ENCODE measurements at places on chromosomes 2 and 18. TPM values are rescaled to one million over a fixed set of nuclear protein-coding genes. Genes with fewer than 3 reads are reported as not detected.

- H3K36me3 ChIP-seq: no peaks in the 10 kb centered on the region
- H3K27ac ChIP-seq: no peak overlapping the region
- H3K27me3 ChIP-seq: no peaks in the 10 kb centered on the region
- no peaks in the 10 kb centered on the region for H3K4me1 ChIP-seq
- DNase-seq: no peak
Observed at GRCh38 chr2:21427606-21428005, 303.8 kb downstream of the TDRD15 start.

DNA sequence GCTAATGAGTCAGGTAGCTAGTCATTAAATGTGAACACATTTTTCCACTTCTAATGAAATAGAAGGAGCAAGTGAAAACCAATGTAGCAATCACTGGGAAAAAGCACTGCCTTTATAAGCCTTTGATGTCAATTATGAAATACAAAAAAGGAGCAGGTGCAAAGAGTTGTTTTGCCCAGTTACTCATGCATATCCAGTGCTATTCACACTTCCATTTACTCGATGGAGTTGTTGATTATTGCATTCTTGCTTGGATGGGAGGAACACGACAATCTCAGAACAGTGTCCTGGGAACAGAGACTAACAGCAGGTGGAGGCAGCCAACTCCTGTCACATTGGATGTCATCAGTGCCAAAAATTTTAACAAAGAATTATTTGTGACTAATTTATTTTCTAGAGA lies 372.5 kb downstream of the CBLN2 start:
- H3K27ac ChIP-seq: no peak overlapping the region
- H3K27me3 ChIP-seq: no peaks in the 10 kb centered on the region

DNA sequence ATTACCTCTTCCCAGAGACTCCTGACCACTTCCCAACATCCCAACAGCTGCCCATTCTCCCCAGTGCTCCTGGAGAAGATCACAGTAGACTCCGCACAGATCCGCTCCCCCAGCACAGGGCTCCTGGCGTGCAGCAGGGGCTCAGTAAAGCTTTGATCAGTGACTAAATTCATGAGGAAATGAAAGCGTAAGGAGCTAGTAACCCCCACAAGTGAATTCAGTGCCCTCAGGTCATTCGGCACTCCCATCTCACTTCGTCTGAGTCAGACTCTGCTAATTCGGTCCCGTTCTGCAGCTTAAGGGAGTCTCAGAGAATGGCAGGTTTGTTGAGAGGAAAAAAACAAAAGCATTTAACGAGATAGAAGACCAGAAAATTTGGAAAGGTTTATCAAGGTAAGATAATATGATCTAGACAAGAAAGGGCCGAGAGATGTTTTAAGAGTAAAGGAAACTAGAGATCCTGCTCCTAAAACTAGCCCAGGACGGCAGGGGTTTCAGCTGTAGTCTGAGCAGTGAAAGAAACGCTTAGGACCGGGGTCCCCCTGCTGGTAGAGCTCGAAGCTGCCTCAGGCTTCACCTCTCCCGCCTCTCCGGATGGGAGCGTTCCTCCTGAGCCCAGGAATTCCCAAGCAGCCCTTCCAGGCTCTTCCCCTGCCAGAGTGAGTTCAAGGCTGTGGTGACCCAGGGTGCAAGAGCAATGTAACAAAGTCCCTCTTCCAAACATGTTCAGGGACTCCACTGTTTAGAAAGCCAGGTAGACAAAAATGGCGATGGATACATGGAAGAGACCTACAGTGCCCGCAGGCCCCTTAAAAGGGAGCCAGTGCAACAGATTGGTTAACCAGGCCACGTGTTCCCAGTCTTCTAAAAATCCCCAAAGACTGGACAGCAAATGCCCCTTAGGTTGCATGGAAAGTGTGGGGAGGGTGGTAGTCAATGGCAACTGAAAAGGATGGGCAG lies 127.3 kb downstream of the DNER start:
- H3K36me3 ChIP-seq: no peaks in the 10 kb centered on the region
- no peak overlapping the region for H3K4me3 ChIP-seq
- H3K27me3 ChIP-seq: peaks cover 47% of the 10 kb centered on the region
- H3K4me1 ChIP-seq: peaks cover 9% of the 10 kb centered on the region
- H3K27ac ChIP-seq: no peak overlapping the region

DNA sequence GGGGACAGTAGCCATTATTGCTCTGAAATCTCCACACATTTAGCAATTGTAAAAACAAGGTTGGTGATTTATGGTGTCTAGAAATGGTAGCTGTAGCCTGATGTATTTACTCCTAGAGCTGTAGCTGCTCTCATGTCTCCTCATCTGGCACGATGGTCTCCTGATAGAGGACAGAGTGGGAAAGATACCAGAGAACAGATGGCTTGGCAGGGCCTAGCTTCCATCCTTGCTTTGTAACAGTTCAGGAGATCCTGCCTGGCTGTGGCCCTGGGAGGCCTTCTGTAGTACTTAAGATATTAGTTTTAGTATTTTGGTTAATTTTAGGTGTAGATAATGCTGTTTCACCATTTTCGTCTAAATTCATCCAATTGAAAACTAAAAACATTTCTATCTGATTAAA lies 6.7 kb downstream of the ATG16L1 start:
- H3K36me3 ChIP-seq: peaks cover 90% of the 10 kb centered on the region
- no peak overlapping the region for H3K4me3 ChIP-seq
- H3K27ac ChIP-seq: peak overlapping the region; percentile 55
- H3K27me3 ChIP-seq: no peaks in the 10 kb centered on the region

GRCh38 chr2:192969055-192969454 lies 774.3 kb upstream of the TMEFF2 start:
- no peaks in the 10 kb centered on the region for H3K27me3 ChIP-seq
- no peak for DNase-seq
- H3K27ac ChIP-seq: no peak overlapping the region
- H3K36me3 ChIP-seq: no peaks in the 10 kb centered on the region
- no peaks in the 10 kb centered on the region for H3K4me1 ChIP-seq
- no peak overlapping the region for H3K4me3 ChIP-seq

- no peak overlapping the region for H3K4me3 ChIP-seq
- peaks cover 5% of the 10 kb centered on the region for H3K4me1 ChIP-seq
- no peak for DNase-seq
Observed at GRCh38 chr2:39377226-39377939, 59.7 kb downstream of the MAP4K3 start.

DNA sequence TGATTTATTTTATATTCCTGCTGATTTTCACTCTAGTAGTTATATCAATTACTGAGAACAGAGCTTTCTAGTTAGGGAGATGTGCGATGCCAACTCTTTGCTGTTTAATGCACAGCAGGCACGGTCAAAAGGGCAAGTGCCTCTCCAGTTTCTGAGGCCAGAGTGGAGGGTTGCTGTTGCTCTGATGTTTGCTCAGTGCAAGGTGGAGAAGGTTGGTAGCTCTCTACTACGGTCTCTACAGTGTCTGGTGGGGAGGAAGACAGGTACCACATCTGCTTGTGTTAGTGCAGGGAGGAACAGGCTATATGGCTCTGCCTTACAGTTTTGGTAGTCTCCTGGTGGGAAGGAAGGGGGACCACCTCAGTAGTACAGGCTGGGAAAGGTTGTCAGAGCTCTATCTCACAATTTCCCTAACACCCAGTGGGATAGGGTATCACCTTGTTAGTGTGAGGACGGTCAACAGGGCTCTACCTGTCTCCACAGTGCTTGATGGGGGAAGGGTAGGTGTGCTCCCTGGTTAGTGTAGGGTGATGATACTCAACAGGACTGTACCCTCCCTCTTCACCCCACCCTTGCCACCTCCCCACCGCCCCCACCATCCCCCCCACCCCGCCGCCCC lies 85.9 kb downstream of the FANCL start:
- no peak overlapping the region for H3K27ac ChIP-seq
- no peaks in the 10 kb centered on the region for H3K4me1 ChIP-seq
- DNase-seq: no peak
- no peak overlapping the region for H3K4me3 ChIP-seq
- no peaks in the 10 kb centered on the region for H3K27me3 ChIP-seq

- H3K4me1 ChIP-seq: no peaks in the 10 kb centered on the region
- H3K4me3 ChIP-seq: no peak overlapping the region
- peaks cover 2% of the 10 kb centered on the region for H3K27me3 ChIP-seq
- no peaks in the 10 kb centered on the region for H3K36me3 ChIP-seq
- no peak for DNase-seq
Observed at GRCh38 chr2:138713069-138713496, 67.1 kb downstream of the NXPH2 start.

DNA sequence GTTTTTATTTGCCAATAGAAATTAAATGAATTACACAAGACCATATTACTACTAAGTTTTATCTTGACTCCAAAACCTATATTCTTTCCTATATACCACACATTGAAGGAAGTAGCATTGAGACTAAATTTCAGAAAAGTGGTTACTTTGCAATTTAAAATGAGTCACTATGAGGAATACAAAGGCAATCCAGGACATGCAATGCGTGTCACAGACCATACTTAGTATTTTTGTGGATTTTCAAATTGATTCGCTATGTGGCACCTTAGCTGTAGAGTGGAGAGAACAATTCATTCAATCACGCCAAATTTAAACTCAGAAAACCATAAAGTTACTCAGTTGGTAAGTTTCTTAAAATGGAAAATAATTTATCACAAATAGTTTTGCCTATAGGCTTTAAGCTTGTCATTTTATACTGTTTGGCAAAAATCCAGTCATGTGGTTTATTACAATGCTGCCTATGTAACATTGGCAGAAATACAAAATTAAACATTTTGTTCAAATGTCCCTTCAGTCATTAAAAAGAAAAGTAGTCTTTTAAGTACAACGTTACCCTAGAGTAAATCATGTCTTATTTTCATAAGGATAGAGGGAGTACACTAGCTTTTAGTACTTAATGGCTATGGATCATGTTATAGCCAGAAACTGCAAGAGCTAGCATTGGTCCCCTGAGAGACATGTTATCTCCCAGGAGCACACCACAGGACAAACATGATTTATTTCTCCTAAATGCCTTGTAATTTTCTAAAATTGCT lies 222.8 kb upstream of the CDH7 start:
- H3K27ac ChIP-seq: no peak overlapping the region
- H3K36me3 ChIP-seq: no peaks in the 10 kb centered on the region
- no peaks in the 10 kb centered on the region for H3K27me3 ChIP-seq
- no peaks in the 10 kb centered on the region for H3K4me1 ChIP-seq
- no peak for DNase-seq
- H3K4me3 ChIP-seq: no peak overlapping the region

DNA sequence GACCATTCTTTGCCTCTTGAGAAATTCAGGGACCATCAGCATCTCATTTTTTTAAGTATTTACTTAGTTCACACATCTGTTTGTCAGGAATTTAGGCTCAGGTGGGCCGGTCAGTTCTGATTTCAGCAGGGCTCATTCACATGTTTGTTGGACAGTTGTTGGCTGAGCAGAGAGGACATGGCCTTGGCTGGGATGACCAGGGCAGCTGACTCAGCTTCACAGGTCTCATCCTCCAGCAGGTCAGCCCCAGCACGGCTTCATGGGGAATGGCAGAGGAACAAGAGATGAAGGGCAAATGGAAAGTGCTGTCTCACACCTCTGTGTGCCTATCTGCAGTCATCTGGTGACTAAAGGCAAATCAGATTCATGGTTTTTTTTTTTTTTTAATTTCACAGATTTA lies 136.1 kb upstream of the TMEM200C start:
- DNase-seq: no peak
- no peaks in the 10 kb centered on the region for H3K27me3 ChIP-seq
- H3K4me1 ChIP-seq: no peaks in the 10 kb centered on the region
- peaks cover 5% of the 10 kb centered on the region for H3K36me3 ChIP-seq
- no peak overlapping the region for H3K27ac ChIP-seq
- no peak overlapping the region for H3K4me3 ChIP-seq

DNA sequence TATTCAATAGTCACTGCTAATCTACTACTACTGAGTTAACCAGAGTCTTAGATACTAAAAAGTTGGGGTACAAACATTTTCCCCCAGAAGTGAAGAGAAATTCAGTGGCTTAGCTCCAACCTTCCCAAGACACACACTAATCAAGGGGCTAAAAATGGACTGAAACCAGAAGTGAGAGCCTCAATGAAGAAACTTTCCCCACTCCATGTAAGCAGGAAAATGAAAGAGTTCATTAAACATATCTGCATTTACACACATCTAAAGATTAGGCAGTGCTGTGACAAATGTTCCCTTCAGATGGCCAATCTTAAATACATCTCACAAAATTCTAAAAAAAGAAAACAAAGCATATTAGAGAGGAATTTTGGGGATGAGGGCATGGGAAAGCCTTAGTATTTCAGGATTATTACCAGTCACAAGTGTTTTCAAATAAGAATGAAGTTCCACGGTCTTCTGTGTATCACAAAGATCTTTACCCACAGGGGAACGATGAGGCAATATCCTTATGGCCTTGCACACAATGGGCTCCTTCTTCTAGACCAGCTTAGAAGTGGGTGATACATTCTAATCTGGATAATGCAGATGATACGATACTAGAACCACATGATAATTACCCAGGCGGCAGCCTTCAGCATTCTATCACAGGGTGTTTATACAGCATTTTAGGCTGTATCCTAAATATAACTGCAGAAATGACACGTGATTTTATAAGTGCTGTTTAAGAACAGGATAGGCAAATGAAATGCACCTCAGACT lies 17.1 kb downstream of the ANKRD44 start:
- peak overlapping the region; percentile 98 for H3K27ac ChIP-seq
- no peak for DNase-seq
- no peaks in the 10 kb centered on the region for H3K27me3 ChIP-seq
- H3K36me3 ChIP-seq: peaks cover 19% of the 10 kb centered on the region

GRCh38 chr18:64037812-64038414 lies 68.0 kb downstream of the SERPINB8 start:
- no peaks in the 10 kb centered on the region for H3K36me3 ChIP-seq
- no peak overlapping the region for H3K4me3 ChIP-seq
- H3K4me1 ChIP-seq: no peaks in the 10 kb centered on the region
- H3K27ac ChIP-seq: no peak overlapping the region
- DNase-seq: no peak

DNA sequence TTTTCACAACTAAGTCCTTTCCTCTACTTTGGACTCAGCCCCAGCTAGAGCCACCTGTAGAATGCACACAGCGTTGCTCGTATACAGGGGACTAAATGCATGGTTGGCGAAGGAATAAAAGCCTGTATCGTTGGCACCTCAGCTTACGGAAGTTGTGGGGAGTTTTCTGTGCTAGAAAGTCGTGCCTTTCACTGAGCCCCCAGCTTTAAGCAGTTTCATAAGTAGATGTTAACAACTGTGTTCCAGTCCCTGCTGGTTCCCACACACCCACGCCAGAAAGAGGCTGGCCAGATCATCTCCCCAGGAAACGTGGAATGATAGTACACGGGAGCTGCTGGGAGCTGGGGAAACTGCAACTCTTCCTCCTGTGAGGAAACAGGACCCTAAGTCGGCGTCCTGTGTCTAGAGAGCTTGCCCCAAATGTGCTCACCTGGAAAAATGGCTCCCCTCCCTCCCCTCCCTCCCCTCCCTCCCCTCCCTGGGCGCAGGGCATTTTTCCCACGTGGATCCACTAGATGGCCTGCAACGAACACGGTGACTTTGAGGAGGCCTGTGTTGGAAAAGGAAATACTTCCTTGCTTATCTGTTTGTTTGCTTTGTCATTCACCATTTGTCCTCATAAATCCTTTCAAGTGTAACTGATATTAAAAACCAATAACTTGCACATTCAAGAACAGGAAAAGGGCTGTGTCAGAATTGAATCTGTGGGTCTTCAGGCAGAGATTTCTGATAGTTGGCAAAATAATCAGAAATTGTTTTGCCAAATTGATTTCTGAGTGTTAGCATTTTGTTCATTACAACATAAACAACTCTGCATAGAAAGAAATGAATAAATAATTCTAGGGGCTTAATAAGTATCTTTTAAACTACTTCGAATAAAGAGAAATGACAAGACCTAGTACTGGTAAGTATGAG lies 43.9 kb upstream of the RFX8 start:
- no peak overlapping the region for H3K27ac ChIP-seq
- H3K36me3 ChIP-seq: peaks cover 5% of the 10 kb centered on the region
- H3K4me1 ChIP-seq: peaks cover 26% of the 10 kb centered on the region
- no peak for DNase-seq

EIPR1 gene
- polyA plus RNA-seq: 42.2 TPM

NEURL3 gene
- not detected for polyA plus RNA-seq

ALPI gene
- polyA plus RNA-seq: not detected

C2orf74 gene
- 62.1 TPM for polyA plus RNA-seq

PRKAG3 gene
- polyA plus RNA-seq: not detected

CRYBA2 gene
- not detected for polyA plus RNA-seq

PCARE gene
- polyA plus RNA-seq: not detected

All from naive thymus-derived CD8-positive, alpha-beta T cell (primary cell).